Immature natural killer cell (primary cell): ENCODE measurements at places on chromosomes 7 and 10. TPM values are rescaled to one million over a fixed set of nuclear protein-coding genes. Genes with fewer than 3 reads are reported as not detected.

- DNase-seq, result no peak
These were observed 39.5 kb downstream of the PRKAG2 start for GRCh38 chr7:151837285-151838042.

DNA sequence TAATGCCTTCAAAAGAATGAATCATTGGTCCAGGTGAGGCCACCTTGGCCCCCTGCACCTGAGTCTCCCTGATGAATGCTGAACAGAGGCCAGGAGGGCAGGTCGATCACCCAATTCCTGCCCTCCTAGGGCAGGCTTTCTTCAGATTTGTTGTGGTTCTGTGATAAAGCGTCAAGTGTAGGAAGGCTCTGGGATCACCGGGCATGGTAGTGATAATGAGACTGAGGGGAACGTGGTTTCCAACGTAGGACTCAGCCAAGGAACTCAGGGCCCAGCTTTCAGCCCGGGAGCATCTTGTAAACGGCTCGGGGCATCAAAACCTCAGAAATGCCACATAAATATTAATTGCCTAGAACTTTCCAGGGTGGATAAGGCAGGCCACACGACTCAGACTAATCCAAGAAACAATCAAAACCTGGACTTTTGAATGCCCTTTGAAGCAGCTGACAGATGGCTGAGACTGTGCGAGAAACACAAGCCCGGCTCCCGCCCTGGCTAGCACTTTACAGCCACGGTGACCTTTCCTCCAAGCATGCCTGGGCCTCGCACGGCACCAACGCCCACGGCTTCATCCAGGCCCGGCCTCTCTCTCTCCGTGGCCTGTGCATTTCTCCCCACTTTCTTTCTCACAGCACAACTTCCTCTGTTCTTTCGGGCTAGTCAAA lies 239.3 kb upstream of the GRB10 start:
- DNase-seq, result no peak

- DNase-seq, result no peak
These were observed 40.4 kb upstream of the INPP5A start for GRCh38 chr10:132497063-132497680.

DNA sequence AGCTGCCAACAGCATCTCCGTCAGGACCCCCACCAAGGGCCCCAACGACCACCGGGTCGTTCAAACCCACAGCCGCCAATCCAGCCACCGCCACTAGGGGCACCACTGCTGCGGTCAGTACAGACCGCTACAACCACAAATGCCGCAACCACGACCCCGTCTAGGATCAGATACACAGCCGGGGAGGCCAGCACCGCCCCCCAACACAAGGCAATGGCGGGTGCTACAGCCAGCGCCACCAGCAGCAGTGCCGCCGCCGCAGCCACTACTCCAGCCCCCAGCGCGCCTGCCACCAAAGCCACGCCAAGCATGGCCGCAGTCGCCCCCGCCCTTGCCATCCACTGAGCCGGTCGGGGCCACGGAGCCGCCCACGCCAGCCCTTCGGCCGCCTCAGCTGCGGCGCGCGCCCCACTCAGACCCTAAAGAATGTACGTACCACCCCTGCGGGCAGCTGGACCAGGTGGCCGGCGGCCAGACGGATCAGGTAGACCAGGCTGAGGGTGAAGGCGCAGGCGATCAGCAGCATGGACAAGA lies 473 bp downstream of the CYP51A1 start:
- DNase-seq, result peak; percentile 78

GRCh38 chr10:21060626-21061025 lies 163.5 kb upstream of the NEBL start:
- DNase-seq, result no peak

DNA sequence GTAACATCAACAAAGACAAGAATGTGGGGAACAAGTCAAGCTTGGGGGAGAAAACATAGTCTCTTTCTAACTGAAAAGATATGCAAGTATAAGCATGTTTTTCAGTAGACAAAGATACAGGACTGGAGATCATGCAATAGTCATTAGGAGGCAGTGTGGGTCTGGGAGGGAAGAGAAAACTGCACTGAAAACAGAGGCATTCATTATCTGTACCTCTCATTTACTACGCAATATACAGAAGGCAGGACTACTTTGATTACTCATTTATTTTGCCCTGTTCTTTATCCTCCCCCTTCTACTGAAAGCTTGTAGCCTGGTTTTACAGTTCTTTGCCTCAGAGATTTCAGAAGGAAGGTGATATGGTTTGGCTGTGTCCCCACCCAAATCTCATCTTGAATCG lies 341.2 kb downstream of the CRPPA start:
- no peak for DNase-seq

- DNase-seq, result no peak
These were observed 1506.2 kb upstream of the LRRTM3 start for GRCh38 chr10:65419629-65420028.

DNA sequence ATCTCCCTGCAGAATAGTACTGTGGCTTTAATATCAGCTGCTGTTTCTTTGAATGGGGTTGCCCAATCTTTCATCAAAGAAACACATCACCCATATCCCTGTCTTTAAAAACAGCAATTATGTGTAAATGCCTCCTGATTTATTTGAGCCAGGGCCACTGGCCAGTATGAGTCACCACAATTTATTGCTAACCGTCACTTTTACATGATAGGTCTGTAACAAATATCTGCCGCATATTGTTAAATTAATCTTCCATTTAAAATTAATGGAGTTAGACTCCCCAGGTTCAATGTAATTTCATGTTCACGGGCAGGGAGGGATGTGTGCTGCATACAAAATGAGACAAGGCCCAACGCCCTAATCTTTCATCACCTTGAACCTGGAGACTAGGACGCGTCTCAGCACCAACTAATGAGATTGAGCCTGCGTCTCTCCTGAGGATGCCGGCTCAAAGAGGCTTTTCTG lies 673.4 kb downstream of the AUTS2 start:
- DNase-seq, result no peak

DNA sequence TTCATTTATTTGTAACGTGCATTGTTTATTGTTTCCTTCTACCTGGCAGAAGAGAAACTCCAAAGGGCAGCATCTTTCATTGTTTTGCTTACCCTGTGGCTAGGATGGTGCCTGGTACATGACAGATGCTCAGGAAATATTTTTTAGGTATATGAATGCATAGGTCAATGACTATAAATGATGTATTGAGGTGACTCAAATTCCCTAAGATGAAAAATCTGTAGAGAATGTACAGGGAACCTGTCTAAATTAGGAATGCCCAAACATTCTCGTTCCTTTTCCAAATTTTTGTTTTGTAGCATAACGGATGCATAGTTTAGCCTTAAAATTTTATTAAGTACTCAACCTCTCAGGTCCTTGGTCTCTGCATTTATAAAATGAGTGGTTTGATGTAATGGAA lies 71.6 kb downstream of the NRP1 start:
- DNase-seq, result no peak

DNA sequence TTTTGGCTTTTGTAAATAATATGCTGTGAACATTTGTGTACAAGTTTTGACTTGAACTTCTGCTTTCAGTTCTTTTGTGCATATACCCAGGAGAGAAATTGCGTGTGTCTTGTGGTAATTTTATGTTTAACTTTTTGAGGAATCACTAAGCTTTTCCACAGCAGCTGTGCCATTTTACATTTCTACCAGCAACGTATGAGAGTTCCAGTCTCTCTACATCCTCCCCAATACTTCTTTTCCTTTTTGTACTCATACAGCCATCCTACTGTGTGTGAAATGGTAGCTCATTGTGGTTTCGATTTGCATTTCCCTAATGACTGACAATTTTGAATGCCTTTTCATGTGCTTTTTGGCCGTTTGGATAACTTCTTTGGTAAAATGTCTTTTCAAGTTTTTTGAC lies 66.3 kb upstream of the INHBA start:
- DNase-seq, result no peak

- no peak for DNase-seq
These were observed 79.2 kb downstream of the RBM20 start for GRCh38 chr10:110723224-110723891.

GRCh38 chr10:45557275-45557905 lies 115.2 kb downstream of the ZFAND4 start:
- peak; percentile 54 for DNase-seq

DNA sequence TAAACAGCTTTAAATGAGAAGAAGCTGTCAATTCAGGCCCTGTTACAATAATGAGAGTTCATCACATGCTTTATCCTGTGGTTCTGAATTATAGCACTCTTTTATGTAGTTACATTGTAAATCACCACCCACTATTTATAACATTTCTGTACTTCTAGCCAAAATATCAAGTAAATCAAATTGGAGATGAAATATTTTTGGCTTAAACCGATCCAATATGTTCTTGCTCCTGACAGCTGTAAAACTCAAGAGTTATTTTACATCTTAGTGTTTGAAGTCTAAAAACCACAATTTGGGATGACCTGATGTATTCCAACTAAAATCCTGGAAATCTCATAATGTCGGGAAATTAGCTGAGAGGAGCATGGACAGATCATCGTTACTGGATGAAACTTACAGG lies 371.2 kb upstream of the LRRN3 start:
- DNase-seq, result no peak

DNA sequence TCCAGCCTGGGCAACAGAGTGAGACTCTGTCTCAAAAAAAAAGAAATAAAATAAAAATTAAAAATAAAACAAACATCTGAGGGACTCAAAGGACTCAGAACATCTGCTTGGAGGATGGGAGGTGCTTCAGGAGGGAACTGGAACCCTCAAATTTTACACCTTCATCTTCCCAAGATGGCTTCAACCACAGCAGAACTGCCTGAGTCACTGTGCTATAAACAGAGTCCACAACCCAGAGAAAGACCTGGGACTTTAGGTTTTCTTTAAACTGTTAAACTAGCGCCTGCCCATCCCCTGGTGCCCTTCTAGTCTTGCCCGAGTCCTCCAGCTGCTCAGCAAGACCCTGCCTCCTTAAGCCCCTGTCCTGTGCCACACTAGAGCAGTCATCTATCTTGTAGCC lies 40.8 kb downstream of the RGS10 start:
- DNase-seq, result peak; percentile 32

NPC1L1 gene
- not detected for polyA plus RNA-seq
